Stimulated activated CD8-positive, alpha-beta memory T cell treated with anti-CD3 and anti-CD28 coated beads, Interleukin-7, amount 100 ng/mL, for 4 hours (primary cell): ENCODE measurements at places on chromosomes 11 and 22.

DNA sequence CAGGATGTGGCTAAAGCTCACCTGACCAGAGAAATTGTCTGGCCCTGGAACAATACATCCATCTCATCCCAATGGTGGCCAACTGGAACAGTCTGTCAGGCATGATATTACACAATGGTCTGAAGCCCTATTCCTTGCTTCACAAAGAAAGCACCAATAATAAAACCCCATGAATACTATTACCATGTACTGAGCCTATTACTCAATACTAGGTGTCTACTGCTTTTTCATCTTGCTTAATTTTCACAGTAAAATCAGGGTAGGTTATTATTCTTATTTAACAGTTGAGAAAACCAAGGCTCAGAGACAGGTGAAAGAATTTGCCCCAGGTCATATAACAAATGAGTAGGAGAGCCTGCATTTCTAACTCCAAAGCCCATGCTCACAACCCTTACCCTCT, 68.9 kb upstream of the CAPRIN1 start:
- DNase-seq = no peak

- DNase-seq = no peak
Observed at GRCh38 chr11:46673713-46674462, 26.5 kb downstream of the ARHGAP1 start.

DNA sequence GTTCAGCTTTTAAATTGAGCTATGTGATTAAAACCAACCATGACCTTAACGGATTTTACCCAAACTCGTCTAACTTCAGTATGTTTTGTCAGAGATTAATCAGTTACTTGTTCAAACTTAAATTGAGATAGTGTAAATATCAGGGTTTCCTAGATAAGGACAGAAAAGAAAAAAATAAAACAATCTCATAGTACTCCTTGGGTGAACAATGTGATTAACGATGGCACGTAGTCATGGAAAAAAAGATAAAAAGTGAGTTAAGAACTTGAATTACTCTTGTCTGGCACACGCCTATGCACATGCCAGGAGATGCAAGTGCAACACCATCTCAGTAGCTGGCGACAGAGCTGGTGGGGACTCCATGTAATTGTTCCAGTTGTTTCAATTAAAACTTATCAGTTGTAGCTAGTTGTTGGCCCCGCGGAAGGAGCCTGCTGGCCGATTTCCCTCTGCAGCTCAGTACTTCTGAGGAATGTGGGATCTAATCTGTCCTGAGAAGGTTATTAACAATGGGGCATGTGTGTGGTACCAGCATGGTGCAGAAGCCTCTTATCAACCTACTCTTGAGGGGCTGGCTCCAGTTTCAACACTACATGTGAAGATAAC, 3.0 kb downstream of the RASSF10 start:
- no peak for DNase-seq

DNA sequence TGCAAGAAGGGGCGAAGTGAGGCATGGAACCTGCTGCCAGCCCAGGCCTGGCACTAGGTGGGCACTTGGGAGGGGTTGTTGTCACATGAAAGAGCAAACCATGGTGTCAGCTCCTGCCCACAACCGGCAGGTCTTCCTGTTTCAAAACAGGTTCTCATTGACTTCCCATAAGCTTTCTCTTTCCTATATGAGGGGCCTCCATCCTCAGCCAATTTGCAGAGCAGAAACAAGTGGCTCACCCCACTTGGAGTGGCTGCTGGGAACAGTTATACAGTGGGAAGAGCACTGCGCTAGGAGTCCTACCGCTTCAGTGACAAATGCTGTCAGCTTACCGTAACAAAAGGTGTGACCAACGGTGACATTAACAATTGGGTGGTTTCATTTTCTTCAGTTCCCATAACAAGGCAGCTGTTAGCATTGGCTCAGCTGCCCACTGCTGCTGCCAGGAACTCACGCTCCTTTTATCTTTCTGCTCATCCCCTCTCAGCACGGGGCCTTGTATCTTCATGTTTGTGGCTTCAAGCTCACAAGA, 10.2 kb upstream of the SSTR3 start:
- DNase-seq = no peak

- DNase-seq = no peak
Observed at GRCh38 chr11:42013656-42014201, 554.3 kb upstream of the LRRC4C start.
